ENCODE measurements at places on chromosomes 5 and 9. TPM values are rescaled to one million over a fixed set of nuclear protein-coding genes. Genes with fewer than 3 reads are reported as not detected.

DNA sequence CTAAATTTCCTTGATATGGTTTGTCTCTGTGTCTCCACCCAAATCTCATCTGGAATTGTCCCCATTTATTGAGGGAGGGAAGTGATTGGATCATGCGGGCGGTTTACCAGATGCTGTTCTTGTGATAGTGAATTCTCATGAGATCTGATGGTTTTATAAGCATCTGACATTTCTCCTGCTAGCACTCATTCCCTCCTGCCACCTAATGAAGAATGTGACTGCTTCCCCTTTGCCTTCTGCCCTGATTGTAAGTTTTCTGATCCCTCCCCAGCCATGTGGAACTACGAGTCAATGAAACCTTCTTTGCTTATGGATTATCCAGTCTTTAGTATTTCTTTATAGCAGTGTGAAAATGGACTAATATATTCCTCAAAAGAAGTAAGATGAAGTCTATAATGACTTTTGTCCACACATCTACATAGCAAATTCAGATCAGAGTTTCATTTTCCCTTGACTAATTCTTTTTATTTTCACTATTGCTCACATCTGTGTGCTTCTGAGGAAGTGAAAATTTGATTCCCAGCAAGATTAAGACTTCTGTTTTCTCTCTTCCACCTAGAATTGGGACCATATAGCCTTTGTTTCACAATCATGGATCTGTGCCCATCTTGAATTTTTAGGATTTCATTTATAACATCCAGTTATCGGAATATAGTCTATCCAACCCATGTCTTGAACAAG lies 393.5 kb downstream of the DMAC1 start:
- no peak for DNase-seq

DNA sequence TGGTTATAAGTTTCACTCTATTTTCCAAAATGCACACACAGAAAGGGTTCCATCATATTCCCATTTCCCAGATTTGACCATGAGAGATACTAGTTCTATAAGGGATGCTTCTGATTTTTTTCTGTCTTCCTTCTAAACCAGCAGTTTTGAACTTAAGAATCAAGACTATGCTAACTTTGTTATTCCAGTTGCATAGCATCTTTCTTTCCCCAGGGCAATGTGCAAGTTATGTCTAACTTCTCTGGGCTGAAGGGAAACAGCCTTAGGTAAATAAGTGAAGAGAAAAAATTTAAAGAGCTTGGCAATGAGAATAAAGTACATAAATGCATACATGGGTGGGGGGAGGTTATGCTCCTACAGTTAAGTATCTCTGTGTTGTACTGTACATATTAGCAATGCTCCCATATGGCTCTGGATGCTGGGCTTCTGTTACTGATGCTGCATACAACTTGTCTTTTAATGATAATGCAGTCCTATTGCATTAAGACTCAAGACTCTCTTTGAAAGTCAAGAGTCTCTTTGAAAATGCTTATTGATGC lies 125.8 kb upstream of the SLC12A2 start:
- DNase-seq = no peak

- DNase-seq = no peak
Measured at GRCh38 chr5:126680191-126680817, 79.6 kb downstream of the PHAX start.

DNA sequence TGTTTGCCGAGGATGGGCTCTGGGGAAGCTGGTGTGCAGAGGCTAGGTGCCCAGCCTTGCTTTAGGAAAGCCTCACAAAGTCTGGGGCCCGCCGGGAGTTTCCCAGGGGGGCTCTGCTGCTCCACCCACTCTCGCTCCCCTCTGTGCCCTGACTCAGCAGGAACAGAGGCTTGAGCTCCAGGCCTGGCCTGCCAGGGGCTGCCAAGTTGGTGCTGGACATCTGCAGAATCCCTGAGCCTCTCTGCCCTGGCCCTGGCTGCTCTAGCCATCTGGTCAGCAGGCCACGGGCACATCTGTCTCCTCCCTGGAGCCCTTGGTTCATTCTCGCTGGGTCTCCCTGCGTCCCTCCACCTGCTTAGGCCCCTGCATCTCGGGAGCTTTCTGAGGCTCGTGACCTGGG lies 647 bp upstream of the ADAMTSL2 start:
- no peak for DNase-seq

DNA sequence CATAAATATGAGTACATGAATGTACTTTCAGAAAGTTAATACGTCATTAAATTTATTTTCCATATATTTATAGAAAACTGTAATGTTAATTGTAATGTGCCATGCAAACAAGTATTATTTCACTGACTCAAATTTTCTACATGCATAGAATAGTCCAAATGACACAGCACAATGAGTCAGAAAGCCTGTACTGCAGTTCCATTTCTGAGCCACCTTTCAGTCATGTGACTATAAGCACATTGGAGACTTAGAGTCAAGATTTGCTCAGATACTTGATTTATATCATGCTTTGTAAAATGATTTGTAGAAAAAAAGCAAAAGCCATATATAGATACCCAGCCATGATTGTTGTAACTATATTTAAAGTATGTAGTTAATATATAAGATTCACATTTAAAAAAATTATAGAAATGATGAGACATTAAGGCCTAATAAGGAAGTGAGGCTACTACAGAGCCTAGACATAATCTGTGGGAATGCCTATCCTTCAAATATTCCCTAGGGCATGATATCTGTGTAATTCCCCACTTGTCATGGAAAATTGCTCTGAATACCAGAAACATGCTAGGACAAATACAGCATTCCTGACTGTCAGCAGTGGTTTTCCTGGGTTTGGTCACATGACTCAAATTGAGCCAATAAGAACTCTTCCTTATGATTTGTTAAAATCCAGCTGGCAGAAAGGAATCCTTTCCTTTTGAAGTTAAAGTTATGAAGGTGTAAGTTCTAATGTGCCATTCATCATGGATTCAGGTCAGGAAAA lies 50.0 kb downstream of the PTPRD start:
- no peak for DNase-seq

DNA sequence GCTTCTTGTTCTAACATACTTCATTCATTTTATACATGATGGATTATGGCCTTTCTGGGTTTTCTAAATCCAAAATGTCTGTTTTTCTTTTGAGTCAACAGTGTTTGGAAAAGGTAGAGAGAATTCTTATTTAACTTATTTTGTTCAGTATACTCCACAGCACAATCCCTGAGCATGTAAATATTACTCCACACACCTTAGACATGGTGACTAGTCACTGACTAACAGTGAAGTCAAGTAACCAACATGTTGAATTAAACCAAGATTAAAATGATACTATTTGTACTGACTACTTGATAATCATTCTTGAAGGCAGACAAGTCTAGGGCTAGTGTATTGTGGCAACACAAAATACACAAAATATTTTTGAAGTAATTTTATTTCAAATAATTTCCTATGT lies 55.0 kb downstream of the HAPLN1 start:
- DNase-seq = no peak

GRCh38 chr5:115507681-115508080 lies 36.9 kb downstream of the FEM1C start:
- no peak for DNase-seq

DNA sequence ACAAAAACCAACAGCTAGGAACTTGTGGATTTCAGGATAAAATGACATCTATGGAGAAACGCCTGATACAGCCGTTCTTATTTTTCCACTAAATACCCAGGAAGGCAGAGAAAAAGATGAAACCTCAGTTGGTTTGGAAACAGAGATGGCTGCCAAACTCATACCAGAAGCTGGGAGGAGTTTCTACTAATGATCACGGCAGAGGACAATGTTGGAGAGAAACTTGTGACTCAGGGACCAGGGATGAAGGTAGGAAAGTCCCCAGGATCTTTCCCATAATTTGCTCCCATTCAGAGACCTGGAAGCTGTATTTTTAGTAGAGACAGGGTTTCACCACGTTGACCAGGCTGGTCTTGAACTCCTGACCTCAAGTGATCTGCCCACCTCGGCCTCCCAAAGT lies 187.1 kb upstream of the IER5L start:
- DNase-seq = no peak

- DNase-seq = no peak
Measured at GRCh38 chr5:33531824-33532223, 91.1 kb downstream of the TARS1 start.

- DNase-seq = no peak
Measured at GRCh38 chr5:90224342-90224741, 185.2 kb downstream of the CETN3 start.

- DNase-seq = no peak
Measured at GRCh38 chr5:1761453-1761755, 38.2 kb downstream of the MRPL36 start.

DNA sequence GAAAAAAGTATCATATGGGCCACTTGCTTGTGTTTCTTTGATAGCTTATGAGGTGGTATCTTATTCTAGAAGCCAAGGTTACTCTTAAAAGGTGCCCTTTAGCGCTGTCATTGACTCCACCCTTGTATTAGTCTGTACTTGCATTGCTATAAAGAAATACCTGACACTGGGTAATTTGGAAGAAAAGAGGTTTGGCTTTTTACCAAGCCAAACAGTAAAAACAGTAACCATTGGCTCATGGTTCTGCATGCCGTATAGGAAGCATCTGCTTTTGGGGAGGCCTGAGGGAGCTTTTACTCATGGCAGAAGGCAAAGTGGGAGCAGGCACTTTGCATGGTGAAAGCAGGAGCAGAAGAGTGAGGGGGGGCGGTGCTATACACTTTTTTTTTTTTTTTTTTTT lies 87.4 kb downstream of the TEK start:
- no peak for DNase-seq

- DNase-seq = no peak
Measured at GRCh38 chr5:6448622-6449464, at the start of gene UBE2QL1. Gene UBE2QL1 (plus strand): TSS chr5:6448859. CDS start chr5:6448894, 35 bp downstream.

DNA sequence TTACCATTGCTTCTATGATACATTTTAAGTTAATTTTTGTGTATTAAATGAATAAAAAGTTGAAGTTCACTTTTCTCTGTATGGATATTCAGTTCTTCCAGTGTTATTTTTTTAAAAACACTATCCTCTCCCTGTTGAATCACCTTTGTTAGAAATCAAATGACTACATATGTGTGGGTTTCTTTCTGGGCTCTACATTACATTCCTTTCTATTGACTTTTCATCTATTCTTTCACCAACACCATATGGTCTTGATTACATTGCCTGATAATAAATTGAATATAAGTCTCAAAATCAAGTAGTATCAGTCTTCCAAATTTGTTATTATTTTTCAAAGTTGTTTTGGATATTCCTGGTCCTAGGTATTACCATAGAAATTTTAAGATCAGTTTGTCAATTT lies 7.3 kb upstream of the RASEF start:
- DNase-seq = no peak

GRCh38 chr5:80125962-80126480 lies 90.9 kb downstream of the THBS4 start:
- no peak for DNase-seq

DNA sequence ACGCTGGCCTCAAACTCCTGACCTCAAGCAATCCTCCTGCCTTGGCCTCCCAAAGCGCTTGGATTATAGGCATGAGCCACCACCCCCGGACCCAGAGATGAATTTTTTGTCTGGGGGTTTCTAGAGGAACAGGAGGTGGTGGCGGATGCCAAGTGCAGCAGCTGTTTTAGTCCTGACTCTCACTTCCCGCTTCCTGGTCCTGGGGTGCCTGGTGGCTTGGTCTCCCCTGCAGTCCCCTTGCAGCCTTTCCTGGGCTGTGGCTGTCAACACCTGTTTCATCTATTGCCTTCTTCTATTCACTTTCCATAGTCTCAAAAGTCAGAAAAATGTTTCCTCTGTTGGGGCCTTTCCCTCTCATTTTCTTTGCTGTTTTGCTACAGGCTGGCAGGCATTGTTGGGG lies 6.5 kb upstream of the NHP2 start:
- no peak for DNase-seq

DNA sequence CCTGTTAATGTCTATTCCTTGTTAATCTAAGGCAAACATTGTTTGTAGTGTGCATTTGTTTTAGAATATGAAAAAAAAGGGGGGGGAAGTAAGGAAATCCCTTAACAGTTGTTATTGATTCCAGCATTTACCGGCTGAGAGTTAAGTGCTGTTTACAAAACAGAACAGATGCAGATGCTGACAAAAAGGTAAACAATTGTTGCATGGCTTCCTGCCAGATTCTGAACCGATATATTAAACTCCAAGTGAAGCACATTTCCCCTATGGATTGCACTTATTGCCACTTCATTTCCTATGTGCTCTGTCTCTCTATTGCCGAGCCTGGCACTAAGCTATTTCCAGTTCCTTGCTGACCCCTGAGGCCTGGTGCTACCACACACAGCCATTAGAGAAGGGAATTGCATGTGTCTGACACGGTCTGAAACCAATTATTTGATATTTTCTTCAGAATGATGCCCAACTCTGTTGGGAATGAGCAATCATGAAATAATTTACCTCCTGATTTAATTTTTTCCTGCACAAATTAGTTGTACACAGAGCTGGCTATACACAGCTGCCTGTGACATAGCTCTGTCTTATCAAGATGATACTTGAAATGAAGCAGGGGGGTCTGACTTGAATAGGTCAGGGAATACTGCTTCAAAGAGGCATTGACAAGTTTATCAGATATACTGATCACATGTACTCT lies 109.8 kb downstream of the KIAA0825 start:
- DNase-seq = peak; percentile 18

- DNase-seq = no peak
Measured at GRCh38 chr5:94562327-94562971, 56.0 kb downstream of the KIAA0825 start.

DNA sequence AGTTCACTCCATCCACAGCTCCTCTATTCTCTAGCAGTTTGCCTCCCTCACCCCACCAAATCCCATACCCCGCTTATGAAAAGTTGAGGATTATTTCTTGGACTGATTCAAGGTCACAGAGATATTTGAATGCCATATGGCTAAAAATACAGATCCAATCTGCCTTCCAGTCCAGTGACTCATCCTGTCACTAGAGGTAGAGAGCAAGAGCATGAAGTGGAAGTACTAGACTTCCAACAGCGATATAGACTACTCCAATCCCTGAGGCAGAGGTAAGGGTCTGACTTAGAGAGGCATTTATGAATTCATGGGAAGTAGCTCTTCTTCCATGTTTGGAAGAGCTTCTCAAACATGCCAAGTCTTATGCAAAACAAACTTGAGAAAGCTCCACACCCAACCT lies 72.4 kb upstream of the CCL21 start:
- no peak for DNase-seq

GRCh38 chr5:164975986-164976385 lies 1470.6 kb downstream of the MAT2B start:
- no peak for DNase-seq

DNA sequence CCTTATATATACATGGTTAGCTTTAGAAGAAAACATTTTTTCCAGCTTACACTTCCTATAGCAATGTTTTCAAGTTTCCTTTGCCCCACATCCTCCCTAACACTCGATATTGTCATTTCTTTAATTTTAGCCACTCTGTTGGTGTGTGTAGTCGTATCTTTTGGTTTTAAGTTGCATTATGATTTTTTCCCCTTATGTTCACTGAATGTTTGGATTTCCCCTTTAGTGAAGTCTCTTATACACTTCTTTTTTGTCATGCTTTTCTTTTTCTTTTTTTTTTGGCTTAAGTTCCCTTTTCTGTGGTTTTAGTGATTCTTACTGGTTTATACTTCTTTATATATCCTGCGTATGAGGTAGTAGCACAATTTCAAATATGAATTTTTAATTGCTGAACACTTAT lies 58.8 kb downstream of the KDM4C start:
- DNase-seq = no peak

- DNase-seq = peak; percentile 48
Measured at GRCh38 chr9:101601904-101602765, 7.4 kb upstream of the PPP3R2 start.

C5orf63 gene
- 21.5 TPM for polyA plus RNA-seq

SMIM32 gene
- polyA plus RNA-seq = 0.50 TPM

FBXW5 gene
- 28.1 TPM for polyA plus RNA-seq

GABRA1 gene
- 0.88 TPM for polyA plus RNA-seq

C5orf58 gene
- 0.31 TPM for polyA plus RNA-seq

TRPM6 gene
- 0.84 TPM for polyA plus RNA-seq

UNC5A gene
- polyA plus RNA-seq = 1.8 TPM

AP3B1 gene
- polyA plus RNA-seq = 52.0 TPM

FGF1 gene
- 2.2 TPM for polyA plus RNA-seq

RANBP17 gene
- polyA plus RNA-seq = 21.5 TPM
